Retinal pigment epithelial cell (primary cell): ENCODE measurements at places on chromosomes 6 and 20.

DNA sequence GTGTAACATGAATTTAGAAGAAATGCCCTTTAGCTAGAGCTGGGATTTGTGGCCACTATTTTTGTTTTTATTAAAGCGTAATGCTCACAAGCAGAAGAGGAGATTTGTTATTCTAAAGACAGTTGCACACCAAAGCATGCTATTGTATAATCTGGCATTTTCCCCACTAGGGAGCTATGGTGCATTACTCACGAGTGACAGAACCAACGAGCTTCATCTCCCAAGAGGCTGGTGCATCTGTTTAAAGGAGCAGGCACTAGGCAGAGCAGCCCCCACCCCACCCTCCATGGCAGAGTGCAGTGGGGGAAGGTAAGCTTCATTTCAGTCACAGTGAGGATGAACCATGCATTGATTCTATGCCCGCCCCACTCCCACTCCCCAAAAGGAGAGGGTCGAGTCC is 287.3 kb upstream of the TSHZ2 start:
- no peak for DNase-seq

DNA sequence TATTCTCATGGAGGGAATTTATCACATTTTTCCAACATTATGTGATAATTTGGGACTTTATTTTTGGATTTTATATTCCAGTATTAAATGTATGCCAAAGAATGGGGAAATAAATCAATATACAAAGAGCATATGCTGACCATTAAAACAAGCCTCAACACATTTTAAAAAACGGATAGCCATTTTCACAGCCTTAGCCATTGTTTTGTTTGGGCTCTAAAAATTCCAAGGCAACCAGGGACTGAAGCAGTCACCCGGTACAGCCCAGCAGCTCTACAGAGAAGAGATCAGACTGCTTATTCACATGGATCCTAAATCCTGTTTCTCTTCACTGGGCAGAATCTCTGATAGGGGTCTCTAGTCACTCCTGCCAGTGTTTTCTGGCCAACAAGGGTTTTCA is 150.2 kb upstream of the OGFRL1 start:
- no peak for DNase-seq

- no peak for DNase-seq
Measured at GRCh38 chr6:93307505-93308409, 111.6 kb downstream of the EPHA7 start.

GRCh38 chr6:28586962-28587745 is 61.5 kb downstream of the GPX5 start:
- no peak for DNase-seq

- DNase-seq = no peak
Measured at GRCh38 chr6:9532621-9533557, 882.0 kb downstream of the TFAP2A start.

- no peak for DNase-seq
Measured at GRCh38 chr6:111722179-111722731, 116.6 kb upstream of the TRAF3IP2 start.

- no peak for DNase-seq
Measured at GRCh38 chr6:84434550-84434949, 207.1 kb upstream of the CEP162 start.

GRCh38 chr20:61646453-61646852 is 394.4 kb downstream of the CDH4 start:
- no peak for DNase-seq

DNA sequence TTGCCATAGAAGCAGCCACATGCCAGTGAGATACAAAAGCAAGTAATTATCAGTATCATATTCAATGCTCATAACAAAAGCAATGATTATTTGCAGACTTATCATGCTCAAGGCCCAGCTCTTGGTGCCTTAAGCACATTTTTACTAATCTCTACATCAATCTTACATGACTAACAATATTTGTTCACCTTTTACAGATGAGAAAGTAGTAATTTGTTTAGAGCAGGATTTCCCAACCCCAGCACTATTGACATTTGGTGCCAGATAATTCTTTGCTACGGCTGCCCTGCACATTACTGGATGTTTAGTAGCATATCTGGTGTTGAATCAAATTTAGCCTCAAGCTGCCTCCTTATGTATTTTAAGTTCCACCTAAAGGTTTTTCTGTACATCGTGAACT is 19.0 kb upstream of the DOK5 start:
- DNase-seq = no peak
